Thyroid gland (tissue), 4 donors: ENCODE measurements at places on chromosomes 1 and 21. TPM values are rescaled to one million over a fixed set of nuclear protein-coding genes. Genes with fewer than 3 reads are reported as not detected.

GRCh38 chr1:170768929-170769328 is 105.0 kb downstream of the PRRX1 start:
- no peaks in the 10 kb centered on the region for H3K36me3 ChIP-seq
- no peak overlapping the region for H3K4me3 ChIP-seq
- no peak overlapping the region for H3K27ac ChIP-seq
- H3K4me1 ChIP-seq: no peaks in the 10 kb centered on the region
- no peaks in the 10 kb centered on the region for H3K27me3 ChIP-seq

Gene EPHA8
- not detected for total RNA-seq

DNA sequence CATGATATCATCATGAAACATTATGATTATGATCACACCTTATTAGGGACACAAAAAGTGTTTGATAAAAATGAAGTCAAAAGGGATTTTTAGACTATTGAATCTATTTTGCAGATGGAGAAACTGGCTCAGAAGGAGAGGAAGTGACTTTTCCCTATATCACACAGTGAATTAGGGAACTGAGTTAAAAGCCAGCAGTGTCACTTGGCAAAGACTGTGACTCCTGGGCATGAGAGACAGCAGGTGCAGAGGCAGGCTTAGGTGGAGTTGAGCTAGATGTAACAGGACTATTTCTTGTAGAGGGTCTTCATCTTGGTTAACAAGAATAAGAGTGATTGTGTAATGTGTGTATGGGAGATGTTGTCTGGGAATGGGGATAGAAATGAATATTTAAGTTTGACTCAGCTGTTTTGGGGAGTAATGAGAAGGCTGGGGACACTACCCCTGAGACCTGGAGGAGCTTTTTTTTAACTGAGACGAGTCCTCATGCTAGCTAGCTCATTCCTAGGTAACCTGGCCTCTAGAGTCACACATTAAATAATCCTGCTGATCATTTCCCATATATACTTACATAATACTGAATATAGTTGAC is 1.0 kb upstream of the CD84 start:
- H3K27me3 ChIP-seq: no peaks in the 10 kb centered on the region
- no peak overlapping the region for H3K27ac ChIP-seq
- no peak for DNase-seq
- H3K4me1 ChIP-seq: no peaks in the 10 kb centered on the region
- no peak overlapping the region for H3K4me3 ChIP-seq

Gene CELA3B
- total RNA-seq: not detected

Gene LPAR3
- 1.4 TPM for total RNA-seq

- no peaks in the 10 kb centered on the region for H3K4me1 ChIP-seq
- H3K4me3 ChIP-seq: no peak overlapping the region
Measured at GRCh38 chr1:5755552-5756125, 236.6 kb downstream of the NPHP4 start.
